ENCODE measurements at places on chromosomes 7 and 10. TPM values are rescaled to one million over a fixed set of nuclear protein-coding genes. Genes with fewer than 3 reads are reported as not detected.

The ANKRD26 gene
- 2.3 TPM for polyA plus RNA-seq

The CDC123 gene
- 109 TPM for polyA plus RNA-seq

DNA sequence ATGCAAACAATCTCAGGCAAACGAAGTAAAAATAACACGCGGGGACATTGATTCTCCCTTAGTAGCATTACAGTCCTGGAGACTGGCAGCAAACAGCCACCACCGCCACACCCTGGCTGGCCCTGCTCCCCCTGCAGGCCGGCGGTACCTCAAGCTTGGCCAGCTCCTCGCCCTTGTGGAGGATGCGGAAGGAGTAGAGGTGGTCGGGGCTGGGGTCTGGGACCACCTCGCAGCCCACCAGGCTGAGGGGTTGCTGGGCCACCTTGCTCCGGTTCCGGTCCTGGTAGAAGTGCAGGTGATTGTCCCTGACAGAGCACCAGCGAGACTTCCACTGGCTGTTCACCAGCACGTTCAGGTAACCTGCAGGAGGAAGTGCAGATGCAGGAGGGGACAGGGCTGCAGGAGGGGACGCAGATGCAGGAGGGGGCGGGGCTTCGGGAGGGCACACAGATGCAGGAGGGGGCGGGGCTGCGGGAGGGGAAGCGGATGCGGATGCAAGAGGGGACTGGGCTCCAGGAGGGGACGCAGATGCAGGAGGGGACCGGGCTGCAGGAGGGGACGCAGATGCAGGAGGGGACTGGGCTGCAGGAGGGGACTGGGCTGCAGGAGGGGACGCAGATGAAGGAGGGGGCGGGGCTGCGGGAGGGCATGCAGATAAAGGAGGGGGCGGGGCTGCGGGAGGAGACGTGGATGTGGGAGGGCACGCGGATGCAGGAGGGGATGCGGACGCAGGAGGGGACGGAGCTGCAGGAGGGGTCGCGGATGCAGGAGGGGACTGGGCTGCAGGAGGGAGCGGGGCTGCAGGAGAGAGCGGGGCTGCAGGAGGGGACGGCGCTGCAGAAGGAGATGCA, 65.7 kb downstream of the VWA2 start:
- no peak for DNase-seq

DNA sequence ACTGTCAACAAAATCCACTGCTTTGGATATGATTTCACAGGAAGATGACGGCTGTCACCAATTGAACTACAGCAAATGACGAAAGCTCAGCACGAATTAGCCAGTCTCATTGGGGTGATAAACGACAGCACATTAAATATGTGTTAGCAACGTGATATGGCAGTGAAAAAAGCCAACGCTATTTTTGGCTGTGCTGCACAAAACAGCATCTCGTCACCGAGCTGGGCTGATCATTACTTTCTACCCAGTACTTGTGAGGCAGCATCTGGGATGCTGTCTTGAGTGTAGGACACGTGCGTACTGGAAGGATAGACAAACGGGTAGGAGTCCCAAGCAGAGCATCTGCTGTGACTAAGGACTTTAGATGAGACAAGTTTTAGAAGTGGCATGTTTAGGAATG, 138.3 kb downstream of the EXOC4 start:
- DNase-seq = no peak

DNA sequence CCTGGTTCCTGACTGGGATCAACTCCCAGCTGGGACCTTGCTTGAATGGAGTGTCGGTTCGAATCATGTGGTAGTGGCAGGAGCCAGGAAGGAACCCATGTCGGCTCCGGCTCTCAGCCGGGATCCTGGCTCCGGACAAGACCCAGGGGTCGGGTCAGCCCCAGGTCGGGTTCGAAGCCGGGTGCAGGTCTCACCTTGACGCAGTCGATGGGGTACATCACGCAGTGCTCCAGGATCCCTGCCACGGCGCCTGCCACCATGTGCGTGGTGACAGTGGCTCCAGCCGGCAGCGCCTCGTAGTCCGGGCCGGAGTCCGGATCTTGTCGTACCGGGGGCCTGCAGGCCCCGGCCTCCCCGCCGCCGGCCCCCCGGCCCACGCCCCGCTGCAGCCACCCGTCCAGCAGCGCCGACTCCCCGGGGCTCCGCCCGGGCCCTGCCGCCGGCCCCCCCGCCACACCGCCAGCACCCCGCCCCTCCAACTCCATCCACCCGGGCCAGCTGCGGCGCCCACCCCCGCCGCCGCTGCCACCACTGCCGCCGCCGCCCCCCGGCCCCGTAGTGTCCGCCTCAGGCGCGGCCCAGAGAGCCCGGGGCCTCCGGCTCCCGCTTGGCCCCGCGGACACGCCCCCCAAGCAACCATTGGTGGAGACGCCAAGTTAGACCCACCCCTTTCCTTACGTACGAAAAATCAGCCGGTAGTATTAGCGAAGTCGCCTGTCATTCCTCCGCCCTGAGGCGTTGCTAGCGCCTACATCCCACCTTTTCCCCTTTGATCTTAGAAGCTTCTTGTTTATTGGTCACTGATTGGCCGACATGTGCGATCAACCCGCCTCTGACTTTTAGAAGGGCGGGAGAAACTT, at the start of gene SLC25A28:
SLC25A28 (minus strand) TSS at position 589 of the 860 bp plus-strand sequence; CDS start at position 485, 104 bp downstream.
- peak; percentile 100 for DNase-seq

- no peak for DNase-seq
These were observed 728 bp downstream of the PARD3 start for GRCh38 chr10:34814223-34814912.
